ENCODE measurements at places on chromosomes 12 and 14.

DNA sequence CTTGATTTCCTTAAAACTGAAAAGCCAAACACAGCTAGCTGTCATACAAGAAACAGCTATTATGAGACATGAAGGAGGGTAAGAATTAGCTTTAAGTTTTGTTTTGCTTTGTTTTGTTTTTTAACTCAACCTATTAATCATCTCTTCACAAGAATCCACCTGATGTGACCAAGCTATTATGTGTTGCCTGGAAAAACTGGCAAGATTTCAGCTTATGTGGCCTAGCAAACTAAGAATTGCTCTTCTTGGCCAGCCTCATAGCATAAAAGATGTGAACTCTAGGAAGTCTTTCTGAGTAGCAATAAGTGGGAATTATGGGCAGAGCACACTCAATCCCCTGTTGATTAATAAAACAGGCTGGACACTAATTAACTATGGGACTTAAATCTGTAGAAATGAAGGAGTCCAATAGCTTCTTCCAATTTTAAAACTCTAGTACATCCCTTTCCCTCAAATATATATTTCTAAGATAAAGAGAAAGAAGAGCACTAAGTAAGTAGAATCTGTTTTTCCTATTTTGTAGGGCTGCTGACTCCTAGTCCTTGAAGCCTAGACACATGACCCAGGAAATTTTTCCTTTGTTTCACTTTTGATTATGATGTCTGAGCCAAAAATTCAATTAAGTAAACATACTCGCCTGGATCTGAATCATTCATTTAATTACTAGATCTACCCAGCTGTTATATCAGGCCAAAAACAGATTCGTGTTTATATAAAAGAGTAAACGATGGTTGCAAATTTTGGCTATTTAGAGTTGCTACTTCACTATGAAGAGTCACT lies 75.7 kb downstream of the GTF2A1 start:
- no peak for DNase-seq

- DNase-seq, result no peak
These were observed 37.0 kb downstream of the WASHC3 start for GRCh38 chr12:102024765-102025164.

GRCh38 chr12:2639020-2639298 lies 155.8 kb upstream of the FKBP4 start:
- no peak for DNase-seq

- DNase-seq, result no peak
These were observed 145.0 kb downstream of the PRKCH start for GRCh38 chr14:61466249-61466904.

- DNase-seq, result no peak
These were observed 412.6 kb downstream of the MDGA2 start for GRCh38 chr14:47262801-47263200.

- DNase-seq, result no peak
These were observed 107.2 kb downstream of the DPF3 start for GRCh38 chr14:72786378-72787350.

DNA sequence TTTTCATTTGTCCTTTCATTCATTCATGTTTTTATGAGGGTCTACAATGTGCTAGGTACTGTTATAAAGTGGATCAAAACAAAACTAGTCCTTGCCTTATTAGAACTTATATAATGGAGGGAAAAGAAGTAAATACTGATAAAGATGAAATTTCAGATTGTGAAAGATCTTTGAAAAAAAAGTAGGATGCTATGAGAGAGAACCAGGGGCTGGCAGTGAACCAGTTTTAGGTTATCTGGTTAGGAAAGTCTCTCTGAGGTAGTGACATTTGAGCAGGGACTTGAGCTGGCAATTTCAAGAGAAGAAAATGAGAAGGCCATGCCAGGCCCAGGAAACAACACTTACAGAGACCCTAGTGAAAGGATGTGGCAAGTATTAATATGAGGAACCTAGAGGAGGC lies 57.3 kb upstream of the E2F7 start:
- no peak for DNase-seq

DNA sequence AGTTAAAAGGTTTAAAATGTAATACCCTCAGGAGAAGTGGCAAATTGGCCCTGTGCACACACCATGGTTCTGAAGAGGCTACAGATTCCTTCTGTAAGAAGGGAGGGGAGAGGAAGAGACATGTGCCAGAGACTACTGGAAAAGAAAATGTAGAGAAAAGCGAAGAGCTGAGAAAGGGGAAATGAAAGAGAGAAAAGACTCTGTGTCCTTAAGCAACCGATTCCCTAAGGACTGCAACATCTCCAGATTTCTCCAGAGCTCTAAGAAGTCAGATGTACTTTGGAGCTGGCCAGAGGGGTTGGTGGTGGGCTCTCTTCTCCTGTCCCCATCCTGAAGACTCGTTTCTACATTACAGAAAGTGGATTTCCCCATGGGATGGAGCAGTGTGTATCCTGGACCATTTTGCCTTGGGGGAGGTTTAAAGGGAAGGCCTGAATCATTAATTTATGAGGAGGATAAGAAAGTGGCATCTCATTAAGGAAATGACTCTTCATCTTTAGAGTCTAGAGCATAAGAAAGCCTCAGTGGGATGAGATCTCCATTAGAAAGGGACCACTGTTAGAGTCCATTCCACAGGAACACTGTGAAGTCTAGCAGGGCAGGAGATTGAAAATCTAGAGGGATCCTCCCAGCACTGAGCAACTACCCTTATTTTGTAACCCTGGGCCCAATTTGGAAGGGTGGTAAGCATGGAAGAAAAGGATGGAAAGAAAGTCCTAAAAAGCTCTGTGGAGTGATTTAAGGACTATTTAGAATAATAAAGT lies 45.5 kb upstream of the FUT8 start:
- DNase-seq, result no peak

GRCh38 chr12:7439579-7440505 lies 4.1 kb downstream of the CD163L1 start:
- peak; percentile 2 for DNase-seq

DNA sequence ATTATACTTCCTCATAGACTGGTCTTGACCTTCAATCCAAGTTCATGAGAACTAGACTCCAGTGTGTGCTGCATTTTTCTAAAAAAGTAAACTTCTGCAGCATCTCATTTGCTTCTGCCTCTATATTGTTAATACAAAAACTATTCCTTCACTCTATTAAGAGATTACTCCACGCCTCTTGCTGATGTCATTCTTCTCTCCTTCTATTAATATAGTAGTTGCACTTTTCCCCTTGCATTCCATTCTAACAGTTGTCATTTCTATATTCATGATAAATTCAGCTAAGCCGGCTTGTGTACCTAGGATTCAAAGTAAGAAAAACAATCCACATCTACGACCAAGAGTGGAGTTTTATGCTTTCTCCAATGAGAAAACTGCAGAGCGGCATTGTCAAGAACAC lies 480.4 kb upstream of the NOVA1 start:
- DNase-seq, result no peak

- DNase-seq, result no peak
These were observed 769.0 kb upstream of the ALG10B start for GRCh38 chr12:37547611-37548010.

DNA sequence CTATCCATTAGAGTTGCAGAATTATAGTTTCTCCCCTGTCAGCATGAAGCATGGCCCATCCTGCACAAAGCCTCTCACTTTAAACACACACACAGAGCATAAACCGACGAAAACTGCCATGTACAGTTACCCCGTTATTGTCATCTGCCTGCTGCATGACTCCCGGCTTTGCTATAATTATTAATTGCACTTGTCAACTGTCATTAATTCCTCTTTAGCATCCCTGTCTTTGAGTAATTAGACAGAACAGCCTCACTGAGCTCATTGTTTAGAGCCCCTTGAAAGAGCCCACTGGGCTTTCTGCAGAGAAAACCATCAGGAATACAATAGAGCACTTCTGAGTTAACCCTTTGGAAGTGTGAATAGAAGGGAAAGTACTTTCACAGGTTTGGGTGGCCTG lies 307.2 kb upstream of the SOX5 start:
- DNase-seq, result no peak

GRCh38 chr12:128365651-128366231 lies 98.8 kb downstream of the TMEM132C start:
- DNase-seq, result no peak

- no peak for DNase-seq
These were observed 15.1 kb downstream of the PPM1H start for GRCh38 chr12:62919838-62920237.

GRCh38 chr12:102169922-102170621 lies 27.6 kb downstream of the PMCH start:
- no peak for DNase-seq

DNA sequence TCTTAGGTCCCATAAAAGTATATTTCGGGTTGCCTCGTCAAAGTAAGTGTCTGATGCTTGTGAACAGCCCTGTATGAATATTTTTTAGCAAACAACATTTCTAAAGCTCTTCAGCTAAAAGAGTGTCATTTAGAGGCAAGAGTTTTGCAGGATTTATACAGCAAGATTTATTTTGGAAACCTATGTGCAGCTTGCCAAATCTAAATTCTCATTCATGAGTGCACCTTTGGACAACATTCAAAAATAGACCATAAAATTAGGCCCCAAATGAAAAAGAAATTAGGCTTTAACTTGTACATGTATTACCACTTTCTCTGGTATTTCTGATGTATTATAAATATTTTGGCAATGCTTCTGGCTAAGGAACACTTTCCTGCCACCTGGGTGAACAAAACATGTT lies 224.4 kb upstream of the PDZRN4 start:
- no peak for DNase-seq

DNA sequence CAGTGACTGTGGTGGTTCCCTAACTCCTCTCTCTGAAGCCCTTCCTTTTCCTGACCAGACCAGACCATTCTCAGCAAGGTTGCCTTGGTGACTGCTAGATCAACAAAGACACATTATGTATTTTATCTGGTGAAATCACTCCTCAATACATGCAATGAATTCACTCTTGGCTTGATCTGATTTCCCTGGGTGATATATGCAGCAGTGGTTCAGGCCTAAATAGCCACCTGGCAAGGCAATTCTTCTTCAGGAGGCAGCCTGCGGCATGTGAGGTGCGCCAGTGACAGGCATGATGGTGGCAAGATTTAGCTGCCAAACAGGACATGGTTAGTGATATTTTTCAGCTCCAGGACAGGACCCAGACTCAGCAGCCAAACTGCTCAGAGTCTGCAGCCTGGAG lies 350.3 kb upstream of the CCDC196 start:
- DNase-seq, result no peak

GRCh38 chr12:132356691-132357622 lies 27.6 kb upstream of the GALNT9 start:
- no peak for DNase-seq

GRCh38 chr14:22601996-22602395 lies 3.9 kb downstream of the ABHD4 start:
- no peak for DNase-seq

Data from effector memory CD4-positive, alpha-beta T cell (primary cell).